ENCODE measurements at places on chromosomes 16 and 17.

- DNase-seq: no peak
Measured at GRCh38 chr16:69095193-69095592, 10.3 kb upstream of the HAS3 start.

GRCh38 chr16:86342161-86342834 is 168.0 kb upstream of the FOXF1 start:
- DNase-seq: no peak

- no peak for DNase-seq
Measured at GRCh38 chr17:68458260-68459036, 1.2 kb upstream of the WIPI1 start.

DNA sequence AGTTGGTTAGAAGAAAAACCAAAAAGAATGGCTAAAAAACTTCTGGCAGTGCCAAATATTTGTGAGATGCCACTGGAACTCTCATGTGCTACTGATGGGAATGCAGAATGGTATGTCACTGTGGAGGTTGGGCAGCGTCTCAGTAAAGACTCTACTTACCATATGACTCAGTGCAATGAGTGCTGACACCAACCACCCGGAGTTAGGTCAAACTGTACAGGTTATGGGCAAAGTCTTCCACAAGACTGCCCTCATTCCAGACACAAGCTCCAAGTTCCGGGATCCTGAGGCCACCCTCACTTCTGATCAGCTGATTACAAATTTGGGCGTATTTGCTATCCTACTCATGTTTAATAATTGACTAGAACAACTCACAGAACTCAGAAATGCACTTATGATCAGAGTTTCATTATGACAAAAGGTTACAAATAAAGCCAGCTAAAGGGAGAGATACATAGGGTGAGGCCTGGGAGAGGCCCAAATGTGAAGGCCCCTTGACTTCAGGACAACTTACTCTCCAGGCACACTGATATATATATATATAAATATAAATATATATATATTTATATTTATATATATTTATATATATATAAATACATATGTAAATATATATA is 114.9 kb downstream of the TRIM37 start:
- DNase-seq: no peak

DNA sequence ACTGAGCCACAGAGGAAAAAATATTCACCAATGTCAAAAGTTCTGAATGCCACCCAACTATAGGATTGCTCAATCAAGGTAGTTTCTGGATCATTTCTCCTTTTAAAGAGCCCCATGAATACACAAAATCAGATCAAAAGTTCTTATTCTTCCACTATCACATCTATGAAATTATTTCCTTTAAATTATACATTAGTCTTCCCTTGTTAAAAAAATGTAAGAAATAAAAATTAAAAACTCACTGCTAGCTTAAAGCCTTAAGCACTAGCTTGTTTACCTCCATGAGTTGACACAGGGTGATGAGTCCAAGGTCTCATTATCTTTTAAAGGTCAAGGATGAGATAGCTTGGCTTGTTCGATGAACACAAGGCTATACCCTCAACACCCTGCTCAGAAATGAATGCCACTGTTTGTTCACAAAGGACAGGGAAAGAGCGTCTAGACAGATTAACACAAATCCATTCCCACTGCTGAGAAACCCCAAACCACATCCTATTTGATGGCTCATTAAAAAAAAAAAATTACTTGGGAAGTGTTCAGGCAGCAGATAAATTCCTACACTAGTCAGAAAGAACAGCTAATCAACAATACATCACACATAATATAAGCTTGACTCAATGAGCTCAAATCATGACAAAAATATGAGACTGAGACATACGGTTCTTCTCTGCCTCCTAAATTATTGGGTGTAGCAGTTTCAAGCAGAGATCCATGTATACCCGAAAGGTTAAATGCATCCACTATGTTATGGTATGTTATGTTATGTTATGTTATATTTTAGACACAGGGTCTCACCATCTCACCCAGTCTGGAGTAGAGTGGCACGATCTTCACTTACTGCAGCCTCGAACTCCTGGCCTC is 118.9 kb downstream of the PARN start:
- no peak for DNase-seq

DNA sequence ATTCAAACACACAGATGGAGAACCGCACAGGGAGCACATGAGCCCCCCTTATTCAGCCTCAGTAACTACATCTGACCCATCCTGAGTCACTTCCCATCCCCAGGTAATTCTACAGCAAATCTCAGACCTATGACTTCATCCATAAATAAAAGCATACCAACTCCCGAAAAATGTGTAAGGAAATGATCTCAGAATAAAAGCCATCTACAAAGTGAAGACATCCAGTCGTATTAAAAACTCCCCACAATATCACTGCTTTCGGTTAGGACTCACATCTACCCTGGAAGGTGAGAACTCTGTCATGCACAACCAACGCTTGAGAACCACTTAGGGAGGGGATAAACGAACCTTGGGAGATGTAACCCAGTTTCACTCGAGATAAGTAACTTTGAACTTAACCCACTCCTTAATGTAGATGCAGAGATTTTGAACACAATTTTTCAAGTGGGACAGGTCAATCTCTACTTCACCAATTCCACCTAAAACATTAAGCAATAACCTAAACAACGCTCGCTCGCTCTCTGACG is 1.3 kb downstream of the USP36 start:
- no peak for DNase-seq

GRCh38 chr17:61568219-61569072 is 22.6 kb downstream of the NACA2 start:
- DNase-seq: no peak

DNA sequence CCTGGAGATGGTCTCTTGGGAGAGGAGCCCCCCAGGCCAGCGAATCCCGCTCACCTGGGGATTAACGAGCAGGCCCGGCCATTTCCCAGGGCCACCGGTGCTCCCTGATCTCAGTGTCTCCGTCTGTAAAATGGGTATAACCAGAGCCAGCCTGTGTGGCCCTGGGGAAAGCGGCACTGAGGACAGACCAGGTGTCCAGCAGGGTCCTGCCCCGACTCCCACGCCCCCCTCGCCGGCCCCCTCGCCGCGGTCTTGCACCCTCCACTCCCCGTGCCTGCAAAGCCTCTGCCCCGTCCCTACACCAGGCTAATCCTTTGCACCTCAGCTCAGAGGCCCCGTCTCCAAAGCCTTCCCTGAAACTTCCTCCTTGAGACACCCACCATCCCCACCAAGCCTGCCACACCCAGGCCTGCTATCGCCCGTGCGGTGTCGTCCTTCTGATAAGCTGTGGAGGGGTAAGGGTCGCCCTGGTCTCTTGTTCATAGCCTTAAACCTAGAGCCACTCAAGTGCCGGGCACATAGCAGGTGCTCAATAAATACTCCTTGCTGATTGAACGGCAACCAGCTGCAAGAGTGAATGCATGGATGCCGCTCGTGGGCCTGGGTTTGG is 259.1 kb downstream of the C16orf95 start:
- no peak for DNase-seq

- DNase-seq: no peak
Measured at GRCh38 chr17:77853191-77853977, 105.1 kb upstream of the TNRC6C start.

DNA sequence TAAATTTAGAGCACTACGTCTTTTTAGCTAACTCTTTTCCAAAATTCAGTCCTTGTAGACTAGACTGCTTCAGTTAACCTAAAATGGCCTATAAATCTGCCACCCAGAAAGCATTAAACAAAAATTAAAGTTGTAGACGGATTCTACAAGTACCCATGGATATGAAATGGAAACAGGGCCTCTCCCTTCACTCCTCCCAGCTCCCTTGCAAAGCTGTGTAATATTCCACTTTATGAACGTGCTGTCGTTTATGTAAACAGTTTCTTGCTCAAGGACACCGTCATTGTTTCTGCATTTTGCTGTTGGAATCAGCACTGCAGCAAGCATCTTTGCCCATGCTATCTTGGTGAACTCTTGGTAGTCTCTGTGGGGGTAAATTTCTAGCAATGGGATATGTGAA is 5.1 kb downstream of the MED9 start:
- no peak for DNase-seq

GRCh38 chr17:32152130-32152529 is 9.8 kb downstream of the RHOT1 start:
- no peak for DNase-seq

GRCh38 chr16:23494188-23494587 is 16.1 kb downstream of the GGA2 start:
- DNase-seq: no peak

DNA sequence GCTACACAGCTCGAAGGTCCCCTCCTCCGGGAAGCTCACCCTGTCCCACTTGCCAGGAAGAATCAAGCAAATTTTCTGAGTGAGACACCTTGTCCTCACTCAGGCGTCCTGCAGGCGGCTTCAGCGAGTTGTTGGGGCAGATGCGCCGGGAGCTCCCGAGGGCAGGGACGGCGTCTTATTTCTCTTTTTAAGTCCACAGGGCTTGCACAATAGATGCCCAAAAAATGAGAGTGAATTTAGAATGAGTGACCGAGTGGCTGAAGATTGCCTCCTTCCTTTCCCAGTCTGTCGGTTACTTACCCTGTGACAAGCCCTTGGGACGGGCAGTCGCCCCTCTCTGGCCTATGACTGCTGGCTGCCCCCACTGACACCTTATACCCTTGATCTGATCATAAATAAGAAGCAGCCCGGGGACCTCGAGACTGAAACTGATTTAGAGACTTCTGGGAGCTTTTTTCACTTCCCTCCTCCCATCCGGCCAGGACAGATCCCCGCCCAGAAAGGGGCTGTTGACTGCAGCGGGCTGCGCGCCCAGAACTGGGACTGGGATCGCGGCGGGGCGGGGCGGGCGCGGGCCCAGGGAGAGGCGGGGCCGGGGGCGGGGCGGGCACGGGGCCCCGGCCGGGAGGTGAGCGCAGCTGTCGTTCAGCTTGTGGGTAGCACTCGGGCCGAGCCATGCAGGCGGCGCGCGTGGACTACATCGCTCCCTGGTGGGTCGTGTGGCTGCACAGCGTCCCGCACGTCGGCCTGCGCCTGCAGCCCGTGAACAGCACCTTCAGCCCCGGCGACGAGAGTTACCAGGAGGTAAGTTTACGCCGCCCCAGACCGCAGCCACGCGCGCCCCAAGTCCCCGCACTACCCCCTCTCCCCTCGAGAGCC is at the start of gene TTYH2:
TSS of gene TTYH2 (plus strand) at position 659 of the 879 bp plus-strand sequence. CDS start at position 676, 17 bp downstream.
- peak; percentile 75 for DNase-seq

- no peak for DNase-seq
Measured at GRCh38 chr17:67156269-67157199, 88.5 kb downstream of the HELZ start.

- no peak for DNase-seq
Measured at GRCh38 chr17:14756479-14756878, 455.6 kb downstream of the HS3ST3B1 start.

DNA sequence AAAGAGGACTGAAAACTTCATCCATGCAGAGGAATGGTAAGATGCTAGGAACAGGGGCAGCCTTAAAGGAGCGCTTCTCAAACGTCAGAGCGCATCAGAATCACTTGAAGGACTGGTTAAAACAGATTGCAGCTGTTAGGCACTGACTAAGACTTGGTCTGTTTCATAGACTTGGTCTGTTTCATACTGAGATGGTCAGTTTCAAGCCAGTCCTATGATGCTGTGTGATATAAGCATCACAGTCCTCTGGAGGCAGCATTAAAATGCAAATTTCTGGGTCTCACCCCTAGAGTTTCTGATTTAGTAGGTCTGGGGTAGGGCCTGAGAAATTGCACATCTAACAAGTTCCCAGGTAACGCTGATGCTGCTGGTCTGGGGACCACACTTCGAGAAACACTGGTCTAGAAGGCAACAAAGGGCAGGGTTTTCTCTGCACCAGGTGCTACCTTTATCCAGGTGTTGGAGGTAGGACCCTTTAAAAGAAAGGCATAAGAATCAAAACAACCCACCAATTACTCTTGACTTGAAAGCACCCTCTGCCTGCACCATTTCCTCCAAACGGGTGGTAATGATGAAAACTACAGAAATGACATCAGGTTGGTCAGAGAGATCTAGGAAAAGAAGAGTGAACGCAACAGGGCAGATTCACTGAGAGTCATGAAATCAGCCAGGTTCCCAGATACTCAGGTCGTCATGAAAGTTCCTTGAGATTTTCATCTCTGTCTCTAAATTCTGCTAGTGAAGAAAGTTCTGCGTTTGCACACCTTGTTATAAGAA is 95.0 kb upstream of the RCVRN start:
- DNase-seq: no peak

DNA sequence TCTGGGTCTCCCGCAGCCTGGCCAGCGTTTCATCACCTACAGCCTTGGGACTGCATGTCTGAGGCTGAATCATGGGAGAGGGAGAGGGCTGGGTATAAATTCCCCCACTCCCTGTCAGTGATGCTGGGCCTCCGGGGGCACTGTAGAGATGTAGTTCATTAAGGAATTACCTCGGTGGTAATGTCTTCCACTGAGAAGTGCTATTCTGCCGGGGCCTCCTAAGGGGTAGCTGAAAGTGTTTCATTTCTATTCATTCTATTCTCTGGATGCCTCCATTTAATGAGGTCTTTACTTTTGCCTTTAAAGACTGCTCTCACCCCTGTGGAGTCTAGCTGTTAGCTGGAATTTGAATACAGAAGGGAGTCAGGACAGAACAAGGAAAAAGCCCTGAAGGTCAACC is 116.4 kb upstream of the HS3ST4 start:
- DNase-seq: no peak

DNA sequence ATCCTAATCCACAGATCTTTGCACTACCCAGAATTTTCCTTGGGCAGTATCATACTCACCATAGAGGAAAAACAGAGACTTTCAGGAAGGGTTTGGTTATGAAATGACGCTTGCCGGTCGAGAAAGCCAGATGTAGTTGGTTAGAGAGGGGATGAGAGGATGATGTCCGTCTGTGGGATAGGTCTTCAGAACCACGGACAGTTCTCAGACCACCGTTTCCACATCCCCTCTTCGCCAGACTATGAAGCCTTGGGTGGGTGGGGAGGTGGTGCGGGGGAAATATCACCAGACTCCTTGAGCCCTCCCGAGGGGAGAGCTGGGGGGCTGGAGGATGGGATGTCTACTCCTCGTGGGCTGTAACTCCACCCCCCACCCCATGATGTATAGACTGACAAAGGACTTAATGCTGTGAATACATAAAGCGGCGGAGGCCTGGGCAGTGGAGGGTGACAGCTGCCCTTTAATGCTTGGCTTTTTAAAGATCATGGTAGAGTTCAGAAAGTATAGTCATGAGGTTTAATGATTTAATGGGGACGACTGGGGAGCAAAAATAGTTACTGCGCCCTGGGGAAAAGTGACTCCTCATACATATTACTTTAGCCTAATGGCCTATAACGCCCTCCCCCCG is 96.6 kb downstream of the MRM1 start:
- DNase-seq: no peak

DNA sequence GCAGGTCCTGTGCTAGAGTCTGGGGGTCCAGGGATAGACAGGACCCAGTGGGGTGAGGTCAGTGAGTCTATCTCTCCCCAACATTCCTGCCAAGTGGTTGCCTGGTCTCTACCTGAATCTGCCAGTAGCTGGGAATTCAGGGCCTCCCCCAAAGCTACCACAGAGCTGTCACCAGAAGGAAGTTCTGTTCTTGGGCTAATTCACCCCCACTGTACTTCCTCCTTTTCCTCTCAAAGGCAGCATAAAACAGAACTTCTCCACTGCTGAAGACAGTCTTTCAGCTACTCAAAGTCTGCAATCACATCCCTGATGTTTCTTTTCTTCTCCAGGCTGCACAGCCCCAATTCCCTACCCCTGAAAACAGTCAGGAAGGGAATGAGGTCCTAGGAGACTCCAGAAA is 8.7 kb downstream of the CAMTA2 start:
- no peak for DNase-seq

Measured in activated T-cell treated with anti-CD3 and anti-CD28 coated beads for 48 hours (primary cell).